ENCODE measurements at places on chromosomes 1 and 21.

DNA sequence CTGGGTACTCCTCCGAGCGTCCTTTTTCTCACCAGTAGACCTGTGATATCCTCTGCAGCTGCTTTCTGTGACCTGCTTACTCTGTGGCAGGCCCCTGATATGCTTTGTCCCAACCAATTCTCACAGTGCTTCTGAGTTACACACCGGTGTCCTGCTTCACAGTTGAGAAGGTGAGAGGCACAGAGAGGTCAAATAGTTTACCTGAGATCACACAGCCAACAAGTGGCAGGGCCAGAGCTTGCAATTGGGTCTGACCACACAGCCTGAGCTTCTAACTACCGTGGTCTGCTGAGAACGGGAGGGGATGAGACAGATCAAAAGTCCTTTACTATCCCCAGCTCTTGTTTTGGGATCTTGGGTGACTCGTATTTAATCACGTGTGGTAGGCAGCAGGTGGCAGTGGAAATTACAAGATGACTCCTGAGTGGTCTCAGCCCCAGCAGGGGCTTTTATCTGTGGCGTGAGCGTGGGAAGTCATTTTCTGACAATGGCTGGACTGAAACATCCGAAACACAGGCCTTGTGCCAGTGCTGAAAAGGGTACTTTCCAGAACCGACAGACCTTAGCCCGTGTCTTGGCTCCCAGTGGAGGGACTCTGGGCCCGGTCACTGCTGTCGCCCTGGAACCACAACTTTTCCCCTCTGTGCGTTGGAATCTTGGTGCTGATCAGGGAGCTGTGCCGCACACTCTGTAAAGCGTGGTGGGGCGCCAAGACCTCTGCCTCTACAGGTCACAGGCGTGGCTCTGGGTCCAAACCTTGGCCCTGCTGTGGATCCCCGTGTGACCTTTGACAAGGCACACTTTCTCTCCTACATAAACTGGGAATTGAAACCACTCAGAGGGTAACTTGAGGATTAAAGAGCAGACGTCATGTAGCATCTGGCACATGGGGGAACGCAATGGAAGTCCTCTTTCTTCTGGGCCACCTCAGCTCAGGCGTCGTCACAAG, 11.9 kb downstream of the THEMIS2 start:
- no peak for DNase-seq

GRCh38 chr1:43068911-43069310, 103.2 kb downstream of the EBNA1BP2 start:
- DNase-seq: no peak

DNA sequence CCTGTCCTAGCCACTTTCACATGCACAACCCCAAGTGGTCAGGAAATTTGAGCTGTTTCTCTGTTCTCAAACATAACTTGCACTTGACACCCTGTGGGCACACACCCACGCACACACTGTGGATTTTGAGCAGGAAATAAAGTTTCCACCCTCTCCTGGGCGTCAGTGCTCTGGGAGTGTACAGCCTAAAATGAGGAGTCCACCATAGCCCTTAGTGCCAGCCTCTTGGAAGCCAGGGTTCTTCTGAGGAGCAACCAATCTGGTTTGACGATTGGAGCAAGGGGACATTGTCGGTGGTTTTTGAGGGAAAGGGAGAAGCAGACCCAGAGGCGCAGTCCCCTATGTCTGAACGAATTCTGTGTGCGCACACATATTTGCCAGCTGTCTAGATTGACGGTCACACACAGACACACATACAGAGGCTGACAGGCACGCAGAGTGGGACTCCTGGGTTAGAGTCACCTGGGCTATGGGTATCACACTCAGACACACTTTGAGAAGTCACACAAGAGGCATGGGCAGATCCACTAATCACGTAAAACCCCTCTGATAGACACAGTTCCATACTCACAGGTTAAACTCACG, 2.7 kb downstream of the DMBX1 start:
- DNase-seq: no peak

DNA sequence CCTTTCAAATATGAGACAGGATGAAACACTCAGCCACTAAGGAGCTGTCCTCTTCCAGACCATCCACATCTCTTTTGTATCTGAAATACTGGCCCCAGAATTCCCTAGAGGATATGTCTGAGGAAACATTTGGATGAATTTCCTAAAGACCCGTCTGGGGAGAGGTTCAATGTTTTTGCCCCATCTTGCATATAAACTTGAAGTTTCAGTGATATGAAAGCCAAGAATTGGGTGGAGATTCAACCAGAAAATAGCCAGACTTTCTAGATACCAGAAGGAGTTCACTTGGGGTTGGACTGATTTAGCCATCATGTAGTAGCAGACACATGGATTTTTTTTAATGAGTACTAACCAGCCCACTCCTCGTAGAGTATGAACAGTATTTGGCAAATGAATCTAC, 182.0 kb downstream of the PLPP3 start:
- DNase-seq: no peak

DNA sequence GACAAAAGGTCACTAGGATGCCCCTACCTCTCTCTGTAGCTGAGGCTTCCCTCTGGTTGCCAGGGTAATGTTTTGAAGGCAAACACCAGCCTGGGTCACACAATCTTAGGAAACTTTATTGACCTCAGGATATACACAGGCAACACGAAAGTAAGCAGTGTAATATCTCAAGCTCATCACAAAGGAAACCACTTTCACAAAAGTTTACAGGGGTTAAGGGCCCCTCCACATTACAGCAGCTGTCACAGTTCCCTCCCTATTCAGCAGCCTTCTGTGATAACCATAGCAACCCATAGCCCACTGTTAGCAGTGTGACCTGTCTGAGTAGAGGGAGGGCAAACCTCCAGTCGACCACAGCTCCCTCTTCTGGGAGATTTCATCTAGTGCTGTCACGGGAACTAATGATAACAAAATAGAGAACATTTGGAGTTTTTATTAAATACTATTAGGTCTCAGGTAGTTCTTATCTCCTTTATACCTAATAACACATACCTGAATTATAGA, 149.8 kb downstream of the PTPRC start:
- DNase-seq: peak; percentile 39

- DNase-seq: peak; percentile 41
Observed at GRCh38 chr1:94259635-94260289, 22.4 kb upstream of the ARHGAP29 start.

- no peak for DNase-seq
Observed at GRCh38 chr1:229461032-229461668, 27.3 kb upstream of the ACTA1 start.

DNA sequence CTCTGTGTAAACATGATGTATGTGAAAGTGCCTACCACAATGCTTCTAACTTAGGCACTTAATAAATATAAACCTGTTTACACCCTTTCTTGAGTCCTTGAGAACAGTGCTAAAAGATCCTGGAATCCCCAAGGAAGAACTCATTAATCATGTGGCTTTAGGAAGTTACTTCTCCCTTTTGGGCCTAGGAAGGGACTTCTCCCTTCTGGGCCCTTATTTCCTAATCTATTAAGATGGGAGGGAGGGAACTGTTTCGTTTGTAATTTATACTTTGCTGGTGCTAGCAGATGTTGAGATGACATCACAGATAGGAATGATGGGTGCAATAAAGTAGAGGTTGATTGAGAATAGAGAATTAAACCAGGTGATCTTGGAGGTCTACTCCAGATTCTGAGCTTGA, 1.2 kb downstream of the BTF3L4 start:
- DNase-seq: peak; percentile 13

GRCh38 chr1:82227306-82228095, 426.8 kb downstream of the ADGRL2 start:
- DNase-seq: no peak

GRCh38 chr1:40772146-40772955, 11.2 kb upstream of the KCNQ4 start:
- no peak for DNase-seq

DNA sequence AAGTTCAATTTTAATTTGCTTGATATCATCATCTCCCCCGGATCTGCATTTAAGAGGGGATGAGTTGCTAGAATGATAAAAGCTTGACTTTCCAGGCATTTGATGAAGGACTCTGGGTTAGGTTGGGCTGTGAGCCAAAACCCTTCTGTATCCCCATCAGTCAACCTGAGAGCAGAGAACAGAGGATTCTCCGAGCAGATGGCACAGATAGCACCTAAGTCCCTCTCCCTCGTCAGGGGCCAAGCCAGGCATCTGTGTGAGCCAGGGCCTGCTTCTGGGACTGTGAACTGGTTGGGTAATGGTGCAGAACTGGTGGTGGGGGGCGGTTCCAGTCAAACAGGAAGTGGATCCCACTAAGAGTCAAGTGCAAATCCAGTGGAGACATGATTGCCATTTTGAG, 205.8 kb downstream of the TNR start:
- DNase-seq: no peak

- no peak for DNase-seq
Observed at GRCh38 chr1:107328087-107328486, 187.2 kb downstream of the NTNG1 start.

- DNase-seq: no peak
Observed at GRCh38 chr1:235296729-235297128, 31.2 kb downstream of the ARID4B start.

DNA sequence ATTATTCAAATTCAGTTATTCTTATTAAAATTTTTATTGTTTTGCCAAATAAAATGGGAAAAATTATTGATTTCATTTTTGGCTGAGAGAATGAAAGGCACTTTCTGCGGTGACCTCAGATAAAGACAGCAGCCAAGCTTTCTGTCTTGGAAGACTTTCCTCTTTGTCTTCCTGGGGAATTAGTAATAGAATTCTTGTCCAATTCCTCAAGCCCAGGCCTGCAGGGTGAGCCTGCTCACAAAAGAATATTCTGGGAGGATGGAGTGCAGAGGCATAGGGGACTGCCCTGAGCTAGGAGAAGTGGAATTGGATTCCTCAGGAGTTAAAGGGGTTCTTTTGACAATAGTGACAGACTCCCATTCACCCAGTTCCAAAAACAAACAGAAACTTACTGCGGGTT, 614.5 kb upstream of the ADGRL2 start:
- no peak for DNase-seq

DNA sequence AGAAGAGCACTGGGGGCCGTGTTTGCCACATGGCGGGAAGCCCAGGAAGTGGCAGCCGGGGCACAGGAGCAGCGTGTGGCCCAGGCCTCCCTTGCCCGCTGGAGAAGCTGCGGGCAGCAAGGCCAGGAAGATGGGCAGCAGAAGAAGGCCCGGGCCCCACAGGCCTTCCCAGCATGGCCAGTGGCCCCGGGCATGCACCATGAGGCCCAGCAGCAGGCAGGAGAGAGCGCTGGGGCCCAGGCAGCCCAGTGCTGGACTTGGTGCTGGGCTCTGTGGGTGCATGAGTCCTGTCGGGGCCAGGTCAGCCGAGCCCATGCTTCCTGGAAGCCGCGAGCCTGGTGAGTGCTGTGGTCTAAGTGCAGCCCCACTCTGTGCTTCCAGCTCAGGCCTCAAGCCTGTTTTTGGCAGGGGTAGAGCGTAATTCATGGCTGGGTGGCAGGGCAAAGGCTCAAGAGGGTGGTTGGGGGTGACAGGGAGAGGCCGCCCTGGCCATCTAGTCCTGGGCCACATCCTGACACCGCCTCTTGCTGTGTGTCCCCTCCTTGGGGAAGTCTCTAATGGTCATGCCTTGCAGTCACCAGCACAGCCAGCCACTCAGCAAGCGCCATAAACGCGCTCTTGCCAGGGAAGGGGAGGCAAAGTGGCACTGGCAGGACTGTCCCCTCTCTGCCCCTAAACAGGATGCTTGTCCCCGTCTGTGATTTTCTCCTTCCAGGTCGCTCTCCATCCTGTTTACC, 21.3 kb downstream of the MTHFR start:
- no peak for DNase-seq

- DNase-seq: peak; percentile 81
Observed at GRCh38 chr1:55337801-55338447, 122.8 kb upstream of the USP24 start.

GRCh38 chr1:26539722-26540121, 10.2 kb downstream of the RPS6KA1 start:
- DNase-seq: no peak

GRCh38 chr21:33543505-33544129, 779 bp downstream of the SON start:
- no peak for DNase-seq
